ENCODE measurements at places on chromosomes 13 and 19.

GRCh38 chr19:51587264-51588191 is 16.4 kb downstream of the ZNF175 start:
- no peak for DNase-seq

DNA sequence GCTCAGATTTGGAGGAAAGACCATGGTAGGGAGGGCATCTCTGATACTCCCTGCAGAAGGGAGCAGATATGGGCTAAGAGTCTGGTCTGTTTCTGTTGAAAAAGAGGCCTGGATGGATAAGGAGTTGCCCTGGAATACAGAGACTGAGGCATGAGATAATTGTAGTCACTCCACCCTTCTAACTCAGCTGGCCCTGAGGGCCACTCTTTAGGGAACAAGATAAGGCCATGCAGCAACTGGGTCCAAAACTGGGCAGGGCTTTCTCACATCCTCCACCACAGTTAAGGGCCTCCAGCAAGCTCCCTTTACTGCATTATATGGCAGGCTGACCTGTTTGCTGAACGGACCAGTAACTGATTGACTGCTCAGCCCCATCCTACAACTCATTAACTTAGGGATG is 1.3 kb downstream of the ZNF749 start:
- no peak for DNase-seq

DNA sequence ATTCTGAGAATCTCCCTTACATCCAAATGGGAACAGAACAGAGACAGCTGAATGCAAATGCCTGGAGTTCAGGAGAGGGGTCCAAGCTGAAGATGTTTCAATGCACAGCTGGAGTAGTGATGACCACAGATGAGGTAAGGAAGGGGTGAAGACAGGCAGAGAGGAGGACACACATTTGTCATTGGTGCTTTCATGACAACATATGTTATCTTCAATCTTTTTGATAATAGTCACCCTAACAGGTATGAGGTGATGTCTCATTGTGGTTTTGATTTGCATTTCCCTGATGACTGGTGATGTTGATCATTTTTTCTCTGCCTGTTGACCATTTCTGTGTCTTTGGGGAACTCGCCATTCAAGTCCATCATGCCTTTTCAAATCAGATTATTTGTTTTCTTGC is 19.2 kb downstream of the SIGLEC7 start:
- no peak for DNase-seq

GRCh38 chr13:49560270-49561061 is 24.9 kb downstream of the RCBTB1 start:
- no peak for DNase-seq

DNA sequence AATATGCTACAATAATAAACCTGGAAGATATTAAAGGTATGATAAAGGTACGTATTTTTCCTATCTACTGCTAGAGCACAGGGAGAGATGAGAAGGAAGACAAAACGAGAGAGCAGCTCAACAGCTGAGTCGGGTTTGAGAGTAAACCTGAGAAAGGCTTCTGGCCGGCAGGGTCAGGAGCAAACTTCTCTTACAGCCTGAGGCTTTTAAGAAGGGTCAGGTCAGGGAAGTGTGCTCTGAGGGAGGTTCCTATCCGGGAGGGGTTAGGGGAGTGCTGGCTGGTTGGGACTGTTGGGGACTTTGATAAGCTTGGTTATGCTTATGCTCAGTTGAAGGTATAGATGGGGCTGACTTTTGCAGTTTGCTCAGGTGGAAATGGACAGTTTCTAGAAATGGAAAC is 77.7 kb upstream of the PRR20A start:
- no peak for DNase-seq

- no peak for DNase-seq
Observed at GRCh38 chr13:73496711-73497110, 437.9 kb downstream of the KLF5 start.

- DNase-seq: no peak
Observed at GRCh38 chr19:17069193-17069592, 6.1 kb downstream of the HAUS8 start.

DNA sequence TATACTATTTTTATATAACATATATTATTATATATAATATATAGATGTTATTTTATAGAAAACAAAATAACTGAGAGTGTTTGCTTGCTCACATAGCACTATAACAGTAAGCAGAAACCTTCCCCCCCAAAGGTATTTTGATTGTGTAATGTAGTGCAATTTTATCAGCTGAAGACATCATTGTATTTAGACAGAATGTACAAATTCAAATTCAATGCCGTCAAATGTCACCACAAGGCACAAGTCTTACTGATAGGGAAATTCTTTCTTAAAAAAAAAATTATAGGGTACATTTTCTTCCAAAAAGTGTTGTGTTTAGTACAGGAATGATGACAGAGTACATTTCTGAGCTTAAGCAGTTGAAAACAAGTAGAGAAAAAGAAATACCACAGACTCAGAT is 1147.1 kb upstream of the SPRY2 start:
- no peak for DNase-seq

DNA sequence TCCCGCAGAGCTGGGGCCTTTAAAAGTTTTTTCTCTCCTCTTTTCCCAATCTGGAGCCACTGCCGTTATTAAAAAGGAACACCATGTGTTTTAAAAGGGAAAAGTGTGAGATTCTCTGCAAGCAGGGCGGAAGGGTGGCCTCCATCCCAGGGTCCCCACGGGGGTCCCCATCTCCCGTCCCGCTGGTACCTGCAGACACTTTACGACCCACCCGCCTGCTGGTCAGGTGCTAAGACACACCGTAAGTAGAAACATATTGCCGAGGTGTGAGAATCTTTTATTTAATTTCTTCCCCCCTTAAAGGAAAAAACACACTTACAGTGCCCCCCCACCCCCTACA is 1.8 kb downstream of the CRLF1 start:
- no peak for DNase-seq

DNA sequence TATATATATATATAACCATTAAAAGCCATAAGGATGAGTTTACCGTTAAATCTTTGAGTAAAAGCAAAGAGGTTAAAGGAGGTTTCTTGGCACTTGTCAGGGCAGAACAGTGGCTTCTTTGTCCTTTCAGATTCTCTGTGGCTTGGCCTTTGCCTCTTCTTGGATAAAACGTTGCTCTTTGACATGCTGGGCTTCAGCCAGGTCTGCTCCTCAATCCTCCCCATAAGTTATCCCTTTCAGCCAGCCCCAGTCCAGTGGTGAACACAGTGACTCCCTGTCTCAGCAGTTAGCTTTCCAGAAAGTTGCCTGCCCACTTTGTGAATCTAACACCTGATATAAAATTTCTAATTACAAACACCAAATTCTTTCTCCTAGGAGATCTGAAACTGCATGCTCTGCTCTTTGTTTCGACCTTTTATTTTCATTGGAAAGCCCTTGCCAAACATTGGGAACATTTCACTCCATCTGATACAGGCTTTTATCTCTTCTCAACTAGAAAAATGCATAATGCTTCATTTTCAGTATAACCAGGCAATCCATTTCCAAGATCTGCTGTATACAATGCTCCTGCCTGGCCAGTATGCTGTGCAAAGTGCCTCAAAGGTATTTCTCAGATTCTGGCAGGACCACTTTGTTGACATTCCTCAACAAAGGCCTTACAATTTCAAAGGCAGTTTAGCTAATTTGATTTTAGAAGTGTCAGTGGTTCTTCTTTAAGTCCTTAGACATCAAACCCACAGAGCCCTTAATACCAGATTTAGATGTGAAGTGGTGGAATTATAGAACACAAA is 16.2 kb upstream of the MED4 start:
- no peak for DNase-seq

- DNase-seq: no peak
Observed at GRCh38 chr13:76647550-76647949, 238.7 kb downstream of the KCTD12 start.

GRCh38 chr13:111008351-111008750 is 93.5 kb upstream of the ANKRD10 start:
- no peak for DNase-seq

GRCh38 chr13:111872475-111873150 is 194.3 kb upstream of the SOX1 start:
- DNase-seq: no peak

- no peak for DNase-seq
Observed at GRCh38 chr19:17739121-17739875, 12.0 kb upstream of the FCHO1 start.

DNA sequence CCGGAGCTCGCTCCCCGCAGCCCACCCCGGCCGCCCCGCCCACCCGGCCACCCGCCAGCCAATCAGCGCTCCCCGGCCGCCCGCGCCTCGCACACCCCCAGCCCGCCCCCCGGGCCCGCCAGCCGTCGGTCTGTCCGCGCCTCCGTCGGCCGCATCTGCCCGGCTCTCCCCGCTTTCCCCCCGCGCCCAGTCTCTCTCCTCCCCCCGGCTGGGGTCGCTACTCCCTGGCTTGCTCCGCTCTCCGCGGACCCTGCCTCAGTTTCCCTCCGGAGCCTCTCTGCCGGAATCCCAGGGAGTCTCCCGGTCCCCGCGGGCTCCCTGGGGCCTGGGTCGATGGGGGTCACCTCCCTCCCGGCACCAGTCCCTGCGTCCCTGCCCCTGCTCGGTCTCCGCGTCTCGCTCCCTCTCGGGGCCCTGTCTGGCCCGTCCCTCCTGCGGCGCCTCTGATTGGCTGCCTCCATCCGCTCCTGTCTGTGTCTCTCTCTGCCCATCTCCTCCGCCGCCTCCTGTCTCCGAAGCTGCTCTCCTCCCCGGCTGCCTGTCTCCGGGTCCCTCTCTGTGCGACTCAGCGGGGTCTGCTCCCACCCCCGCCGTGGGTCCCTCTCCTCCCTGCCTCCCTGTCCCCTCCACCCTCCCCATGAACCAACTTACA is 484 bp downstream of the IL11 start:
- DNase-seq: no peak

GRCh38 chr19:55089342-55089944 is 13.8 kb downstream of the EPS8L1 start:
- no peak for DNase-seq

DNA sequence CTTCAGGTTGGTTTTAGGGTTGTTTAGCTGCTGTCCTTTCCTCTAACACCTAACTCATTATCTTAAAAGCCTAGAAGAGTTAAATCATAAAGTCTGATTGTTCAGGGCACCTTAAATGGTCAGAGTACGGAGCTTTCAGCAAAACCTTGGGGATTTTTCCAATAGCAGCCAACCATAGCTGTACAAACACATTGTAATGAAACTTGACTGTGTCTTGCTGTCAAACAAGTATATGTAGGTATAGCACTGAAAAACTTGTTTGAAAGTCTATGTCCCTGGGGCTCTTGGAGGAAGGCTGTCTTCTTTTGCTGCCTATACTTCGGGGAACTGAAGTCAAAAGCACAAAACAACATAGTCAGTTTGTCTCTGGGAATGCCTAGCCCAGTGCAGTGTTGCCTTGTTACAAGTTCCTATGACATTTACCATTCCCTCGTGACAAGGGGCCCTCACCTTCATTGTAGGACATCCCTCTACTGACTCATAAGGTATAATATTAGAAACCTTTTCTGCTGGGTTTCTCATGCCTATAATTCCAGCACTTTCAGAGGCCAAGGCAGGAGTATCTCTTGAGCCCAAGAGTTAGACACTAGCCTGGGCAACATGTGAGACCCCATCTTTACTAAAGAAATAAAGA is 474.5 kb upstream of the NBEA start:
- DNase-seq: no peak

DNA sequence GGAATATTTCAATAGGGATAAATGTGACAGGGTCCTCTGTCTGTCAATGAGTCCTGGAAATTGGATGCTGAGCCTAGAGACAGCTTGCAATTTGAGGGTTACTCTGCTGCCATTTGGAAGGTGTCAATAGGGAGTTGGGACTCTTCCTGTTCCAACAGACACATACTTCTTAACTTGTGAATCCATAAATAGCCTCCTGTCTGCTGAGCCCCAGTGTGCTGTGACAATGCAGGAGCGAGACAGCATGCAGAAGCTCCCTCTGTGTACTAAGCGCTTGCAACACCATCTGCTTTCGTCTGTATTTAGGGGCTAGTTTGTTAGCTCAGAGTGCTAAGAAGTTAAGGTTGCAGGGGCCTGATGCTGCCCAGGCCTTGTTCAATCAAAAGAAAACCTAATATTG is 58.5 kb upstream of the GPR12 start:
- DNase-seq: no peak

GRCh38 chr13:25252225-25252624 is 35.1 kb downstream of the MTMR6 start:
- no peak for DNase-seq

DNA sequence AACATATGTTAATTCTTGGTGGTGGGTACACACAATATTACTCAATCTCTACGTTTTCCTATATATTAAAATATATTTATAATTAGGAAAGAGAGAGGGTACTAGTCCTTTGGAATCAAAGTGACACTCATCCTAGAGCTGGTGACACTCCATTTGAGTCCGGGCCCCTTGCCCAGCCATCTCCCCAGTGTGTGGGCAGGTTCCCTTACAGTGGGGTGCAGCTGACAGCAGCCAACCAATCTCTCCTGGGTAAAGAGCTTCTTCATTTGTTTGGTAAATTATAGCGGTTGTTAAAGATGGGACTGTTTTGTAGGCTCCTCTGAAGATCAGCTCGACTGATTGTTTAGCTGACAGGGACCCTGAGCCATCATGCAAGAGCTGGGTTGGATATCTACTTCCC is 37.2 kb upstream of the RGCC start:
- DNase-seq: no peak
